ENCODE measurements at places on chromosomes 12 and 14.
A peak's percentile ranks its signal among the peaks of the same experiment; 100 is the strongest.

DNA sequence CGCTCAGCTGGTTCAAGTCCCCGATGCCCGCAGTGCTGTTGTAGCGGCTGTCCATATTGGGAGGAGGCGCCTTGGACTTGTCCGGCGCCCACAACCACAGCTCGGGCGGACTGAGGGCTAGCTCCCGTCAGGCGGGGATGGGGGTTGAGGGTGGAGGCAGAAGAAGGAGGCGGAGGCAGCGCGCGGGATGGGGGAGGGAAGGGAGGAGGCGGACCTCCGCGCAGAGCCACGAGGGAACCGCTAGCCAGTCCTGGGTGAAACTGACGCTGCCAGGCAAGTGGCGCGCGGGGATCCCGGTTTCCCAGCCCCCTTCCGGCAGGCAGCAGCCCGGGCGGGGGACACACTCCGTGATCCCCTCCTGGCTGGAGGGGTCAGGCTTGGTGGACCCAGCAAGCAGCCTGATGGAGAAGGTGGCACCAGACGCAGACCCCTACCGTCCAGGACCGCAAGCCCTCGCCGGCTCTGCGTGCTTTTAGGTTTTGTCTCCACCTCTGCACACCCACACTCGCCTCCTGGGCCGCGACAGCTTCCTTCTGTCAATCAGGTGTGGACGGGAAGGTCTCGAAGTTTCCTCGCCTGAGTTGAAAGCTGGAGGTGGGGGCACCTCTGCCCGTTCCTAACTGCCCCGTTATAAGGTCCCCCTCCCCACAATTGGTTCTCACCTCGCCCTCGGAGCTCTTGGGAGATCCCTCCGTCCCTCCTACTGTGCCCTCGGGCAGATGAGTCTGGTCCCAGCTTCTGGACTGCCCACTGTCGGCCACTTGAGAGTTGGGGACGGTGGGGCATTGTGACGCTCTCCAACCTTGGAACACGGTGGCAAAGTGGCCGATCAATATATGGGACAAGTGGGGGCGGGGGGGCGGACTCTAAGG is at the start of gene CPNE8:
Gene CPNE8, minus strand, starts transcription at position 112 of the 872 bp plus-strand sequence. Its CDS starts 57 bp downstream, at position 55.
- DNase-seq, result peak; percentile 42

GRCh38 chr12:101582937-101583336 is 11.8 kb upstream of the MYBPC1 start:
- no peak for DNase-seq

DNA sequence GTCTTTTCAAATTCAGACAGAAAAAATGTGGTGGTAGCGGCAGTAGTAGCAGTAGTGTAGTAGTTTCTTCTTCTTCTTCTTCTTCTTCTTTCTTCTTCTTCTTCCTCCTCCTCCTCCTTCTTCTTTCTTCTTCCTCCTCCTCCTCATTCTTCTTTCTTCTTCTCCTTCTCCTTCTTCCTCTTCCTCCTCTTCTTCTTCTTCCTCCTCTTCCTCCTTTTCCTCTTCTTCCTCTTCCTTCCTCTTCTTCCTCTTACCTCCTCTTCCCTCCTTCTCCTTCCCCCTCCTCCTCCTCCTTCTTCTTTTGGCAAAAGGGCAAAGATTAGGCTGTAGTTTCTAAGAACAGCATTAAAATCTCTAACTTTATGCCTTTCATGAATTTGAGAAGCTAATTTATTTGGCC is 59.6 kb upstream of the INSM2 start:
- DNase-seq, result no peak

GRCh38 chr12:106080791-106081170 is 58.0 kb downstream of the NUAK1 start:
- DNase-seq, result no peak

DNA sequence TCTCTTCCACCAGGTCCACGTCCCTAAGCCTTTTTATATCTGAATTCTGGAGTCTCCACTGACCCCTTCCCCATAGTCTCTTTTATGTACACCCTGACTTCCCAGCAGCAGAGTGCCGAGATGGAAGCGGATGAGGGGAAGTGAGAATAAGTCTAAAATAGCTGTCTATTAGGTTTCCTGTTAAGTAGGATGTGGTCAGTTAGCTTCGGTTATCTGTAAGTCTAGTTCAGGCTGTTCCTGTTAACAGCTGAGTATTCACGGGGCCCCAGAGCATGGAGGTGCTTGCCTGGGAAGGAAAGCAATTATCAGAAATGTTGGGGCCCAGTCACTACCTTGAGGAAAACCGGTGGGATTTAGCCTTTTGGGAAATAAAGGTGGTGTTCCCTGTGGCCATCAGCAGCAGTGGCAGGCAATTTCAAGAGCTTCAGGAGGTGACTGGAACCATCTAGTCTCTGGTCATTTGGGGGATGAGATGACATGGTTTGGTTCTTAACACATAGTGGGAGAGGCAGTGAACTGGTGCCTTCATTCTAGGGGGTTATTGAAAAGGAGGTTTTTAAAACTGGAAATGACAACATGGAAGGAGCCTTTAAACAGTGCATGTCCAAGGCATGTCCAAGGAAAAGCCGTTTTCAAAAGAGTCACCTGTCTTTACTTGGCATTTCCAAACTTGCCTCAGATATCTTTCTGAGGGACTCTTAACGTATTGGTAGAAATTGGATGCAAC is 21.8 kb downstream of the CHST11 start:
- DNase-seq, result peak; percentile 68

DNA sequence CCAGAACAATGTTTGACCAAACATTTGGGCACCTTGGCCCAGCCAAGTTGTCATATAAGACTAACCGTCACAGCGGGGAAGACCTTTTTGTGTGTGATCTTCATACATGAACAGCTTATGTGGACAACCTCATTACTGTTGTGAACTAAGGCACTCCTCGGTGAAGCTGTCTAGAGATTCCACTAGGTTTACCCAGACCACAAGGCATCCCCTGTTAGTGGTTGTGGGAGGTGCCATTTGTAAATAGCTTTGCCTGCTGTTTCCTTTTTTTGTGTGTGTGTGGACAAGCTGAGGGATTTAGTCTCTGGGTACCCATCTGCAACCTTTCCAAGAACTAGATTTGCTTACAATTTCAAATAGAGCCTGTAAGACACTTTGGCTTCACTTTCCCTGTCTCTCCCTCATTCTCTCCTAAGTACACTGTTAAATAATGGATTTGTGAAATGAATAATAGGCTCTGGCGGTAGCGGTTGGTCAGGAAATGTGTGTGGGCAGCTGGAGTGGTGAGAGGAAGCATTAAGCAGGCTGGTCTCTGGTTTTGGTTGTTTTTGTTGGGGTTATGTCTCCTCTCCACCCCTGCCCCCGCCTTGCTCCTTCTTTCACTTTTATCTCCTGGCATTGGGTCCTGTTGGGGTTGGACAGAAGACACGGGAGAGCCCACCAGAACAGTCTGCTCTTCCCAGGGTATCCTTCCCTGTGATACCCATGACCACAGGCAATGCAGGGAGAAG is 727.6 kb downstream of the VRK1 start:
- DNase-seq, result no peak

- no peak for DNase-seq
Measured at GRCh38 chr14:39733741-39734140, 301.5 kb upstream of the FBXO33 start.

DNA sequence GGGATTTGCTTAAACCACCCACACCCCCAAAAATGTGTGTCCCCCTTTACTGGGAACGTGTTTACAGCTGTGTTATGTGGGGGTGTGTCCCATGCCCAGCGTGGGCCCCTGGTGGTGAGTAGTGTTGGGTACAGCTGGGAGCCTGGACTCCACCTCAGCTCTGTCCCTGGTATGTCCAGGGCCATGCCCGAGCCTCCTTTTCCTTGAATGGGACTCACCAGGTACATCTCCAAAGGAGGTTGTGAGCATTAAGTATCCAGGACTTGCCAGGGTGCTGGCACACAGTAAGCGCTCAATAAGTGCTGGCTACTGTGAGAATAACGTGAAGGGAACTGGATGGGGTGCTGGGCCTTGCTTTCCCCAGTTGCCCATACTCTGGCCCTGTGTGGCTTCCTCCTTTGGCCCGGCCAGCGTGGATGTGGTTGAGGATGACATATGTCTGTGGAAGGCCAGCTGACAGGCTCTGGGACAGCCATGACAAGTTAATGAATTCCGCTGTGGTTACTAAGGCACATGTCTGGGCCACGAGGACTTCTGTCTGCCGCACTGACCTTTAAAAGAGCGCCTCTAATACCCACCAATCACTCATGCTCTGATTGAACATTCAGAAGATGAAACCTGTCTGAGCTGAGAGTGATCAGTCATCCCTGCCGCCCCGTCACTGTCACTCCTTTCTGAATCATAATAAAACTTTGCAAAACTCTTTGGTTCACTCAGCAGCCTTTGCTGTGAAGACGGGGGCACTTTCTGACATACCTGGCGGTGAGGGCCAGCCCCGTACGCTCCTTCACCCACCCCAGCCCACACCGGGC is 74.7 kb downstream of the DIO3 start:
- no peak for DNase-seq

DNA sequence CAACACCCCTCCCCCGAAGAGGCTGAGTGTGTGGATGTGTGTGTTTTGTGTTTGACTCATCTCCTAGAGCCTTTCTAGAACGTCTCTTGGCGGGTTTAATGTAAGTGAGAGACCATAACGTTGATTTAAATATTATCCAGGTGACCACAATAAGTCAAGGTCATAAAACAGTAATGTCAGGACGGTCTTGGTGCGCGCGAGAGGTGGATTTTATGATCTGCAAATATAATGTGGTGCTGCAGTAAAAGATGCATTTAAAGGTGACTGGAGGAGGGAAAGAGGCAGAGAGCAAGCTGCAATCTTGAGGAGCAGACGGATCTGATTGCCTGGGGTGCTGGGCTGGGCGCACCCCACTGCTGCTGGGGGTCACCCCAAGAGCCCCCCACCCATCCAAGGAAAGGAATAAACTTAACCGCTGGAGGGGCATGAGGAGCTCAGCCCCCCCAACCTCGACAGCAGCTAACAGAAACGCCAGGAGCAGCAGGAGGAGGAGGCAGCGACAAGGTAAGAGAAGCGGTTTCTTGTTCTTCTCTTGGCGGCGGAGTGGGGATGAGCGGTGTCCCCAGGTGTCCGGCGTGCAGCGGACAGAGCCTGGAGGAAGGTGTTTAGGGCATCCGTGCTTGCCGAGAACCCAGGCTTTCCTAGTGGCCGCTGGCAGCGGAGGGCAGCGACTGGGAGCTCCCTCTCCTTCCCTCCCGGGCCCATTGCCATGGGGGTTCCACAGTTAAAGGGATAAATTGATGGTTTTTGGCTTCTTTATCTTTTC is 5.5 kb downstream of the HOXC10 start:
- no peak for DNase-seq

DNA sequence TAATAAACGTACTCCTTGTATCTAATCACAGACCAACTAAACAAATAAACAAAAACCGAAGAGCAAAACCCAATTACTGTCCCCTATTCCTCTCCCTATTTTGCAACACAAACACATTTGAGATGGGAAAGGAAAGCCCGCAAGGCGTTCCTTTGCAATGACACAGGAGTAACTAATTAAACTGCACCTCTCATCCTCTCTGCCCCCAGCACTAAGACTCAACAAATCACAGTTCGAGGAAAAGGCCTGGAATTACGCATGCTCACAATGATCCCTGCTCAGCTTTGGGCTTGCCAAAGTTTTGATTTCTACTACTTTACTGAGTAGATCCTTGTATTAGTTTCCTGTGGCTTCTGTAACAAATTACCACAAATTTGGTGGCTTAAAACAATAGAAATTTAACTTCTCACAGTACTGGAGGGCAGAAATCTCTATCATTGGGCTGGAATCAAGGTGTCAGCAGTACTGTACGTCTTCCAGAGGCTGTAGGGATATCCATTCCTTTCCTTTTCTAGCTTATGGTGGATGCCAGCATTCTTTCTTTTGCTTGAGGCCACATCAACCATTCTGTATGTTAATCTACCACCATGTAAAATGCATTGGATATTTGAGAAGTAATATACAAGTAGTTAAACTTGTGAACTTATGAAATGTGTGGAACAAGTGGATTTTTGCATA is 123.0 kb downstream of the NAV3 start:
- no peak for DNase-seq

DNA sequence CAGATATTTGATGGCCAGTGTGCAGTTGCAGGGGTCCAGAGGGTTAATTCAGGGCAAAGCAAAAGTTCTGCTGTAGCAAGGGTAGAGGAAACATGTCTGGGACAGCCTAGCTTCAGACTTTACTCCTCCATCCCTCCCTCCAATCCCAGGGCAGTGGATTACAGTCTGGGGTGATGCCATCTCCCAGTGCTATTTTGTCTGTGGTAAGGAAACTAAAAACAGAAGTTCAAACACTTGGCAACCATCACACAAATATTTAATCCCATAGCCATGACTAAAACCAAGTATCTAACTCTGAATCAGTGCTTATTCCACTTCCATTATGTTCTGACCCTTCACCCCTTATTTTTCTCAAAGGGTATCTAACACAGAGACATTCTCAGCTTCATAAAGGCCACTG is 61.8 kb downstream of the PIK3C2G start:
- DNase-seq, result no peak

GRCh38 chr12:20289520-20289919 is 78.8 kb upstream of the PDE3A start:
- no peak for DNase-seq

DNA sequence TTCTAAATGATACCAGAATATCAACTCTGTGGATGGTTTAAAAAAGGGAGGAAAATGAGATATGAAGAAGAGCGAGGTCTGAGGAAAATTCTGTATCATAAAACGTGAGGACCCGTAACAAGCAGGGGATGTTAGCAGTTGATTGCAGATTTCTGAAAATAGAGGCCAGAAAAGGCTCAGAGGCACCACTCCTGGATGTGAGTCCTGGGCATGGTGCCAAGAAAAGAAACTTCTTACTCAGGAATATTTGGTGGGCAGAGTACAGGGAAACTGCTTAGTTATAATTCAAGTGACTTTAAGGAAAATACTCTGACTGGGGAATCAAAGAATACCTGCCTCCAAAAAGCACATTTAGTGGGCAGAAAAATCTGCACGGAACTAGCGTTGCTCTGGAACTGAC is 85.5 kb downstream of the PRICKLE1 start:
- DNase-seq, result no peak

DNA sequence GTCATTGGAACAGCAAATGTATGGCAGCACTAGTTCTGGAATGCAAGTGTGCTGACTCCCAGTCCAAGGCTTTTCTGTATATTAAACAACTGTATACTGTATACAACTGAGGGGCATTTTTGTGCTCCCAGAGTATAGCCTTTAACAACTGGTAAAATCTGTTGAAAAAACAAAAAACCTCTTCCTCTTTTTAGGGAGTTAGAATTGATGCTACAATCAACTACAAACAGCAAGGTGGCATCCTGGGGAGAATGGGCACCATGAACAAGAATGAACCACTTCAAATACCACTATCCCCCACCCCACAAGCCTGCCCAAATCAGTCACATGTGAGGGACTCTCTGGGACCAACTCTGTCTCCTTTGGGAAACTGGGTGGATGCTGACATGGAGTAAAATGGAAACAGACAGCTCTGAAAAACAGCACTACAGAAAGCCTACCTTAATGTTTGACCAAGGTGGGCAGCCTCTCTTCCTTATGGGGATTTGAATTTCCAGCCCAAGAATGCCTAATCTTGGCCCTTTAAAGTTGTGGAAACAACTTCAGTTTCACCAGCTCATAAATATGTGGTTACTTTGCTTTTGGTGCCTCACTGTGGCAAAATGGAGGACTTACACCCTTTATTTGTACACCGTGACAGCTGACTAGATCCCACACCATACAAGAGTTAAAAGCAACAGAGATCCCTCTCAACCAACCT is 7.5 kb downstream of the VTI1B start:
- peak; percentile 66 for DNase-seq
